Foreskin fibroblast (primary cell): ENCODE measurements at places on chromosomes 16 and 17.
A peak's percentile ranks its signal among the peaks of the same experiment; 100 is the strongest.

- DNase-seq = no peak
Observed at GRCh38 chr17:32099686-32100085, 42.6 kb upstream of the RHOT1 start.

DNA sequence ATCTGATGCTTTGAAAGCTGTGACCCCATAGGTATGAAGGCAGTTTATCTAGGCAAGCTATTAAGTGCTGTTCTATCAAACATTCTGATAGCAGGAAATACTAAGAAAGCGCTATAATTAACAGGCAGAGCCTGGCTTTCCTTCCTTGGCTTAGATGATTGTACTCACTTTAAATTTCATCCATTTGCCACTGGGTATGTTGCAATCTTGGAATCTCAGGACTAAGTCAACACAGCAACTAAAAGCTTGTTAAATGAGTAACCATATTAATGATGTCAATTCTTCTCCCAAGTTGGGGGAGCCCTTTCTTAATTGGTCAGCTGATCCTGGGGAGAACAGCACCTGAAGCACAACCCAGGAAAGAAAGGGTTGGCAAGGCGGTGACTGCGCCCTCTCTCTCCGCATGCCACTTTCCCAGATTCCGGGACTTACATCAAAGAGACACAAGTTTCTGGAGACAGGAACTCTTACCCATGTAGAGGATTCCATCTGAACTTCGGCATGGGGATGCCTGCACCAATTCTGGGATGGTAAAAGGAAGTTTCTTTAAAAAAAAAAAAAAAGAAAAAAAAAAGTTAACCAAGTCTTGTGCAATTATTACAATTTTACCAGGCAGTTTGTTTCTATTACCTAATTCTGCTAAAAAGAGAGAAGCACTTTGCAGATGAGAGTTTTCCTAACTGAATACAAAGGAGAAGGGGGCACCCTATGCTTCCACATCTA is 54.4 kb upstream of the ICAM2 start:
- DNase-seq = peak; percentile 65

- DNase-seq = peak; percentile 79
Observed at GRCh38 chr16:80682421-80683070, 121.9 kb downstream of the CDYL2 start.

- peak; percentile 70 for DNase-seq
Observed at GRCh38 chr16:49856672-49857330, 889 bp upstream of the ZNF423 start.

DNA sequence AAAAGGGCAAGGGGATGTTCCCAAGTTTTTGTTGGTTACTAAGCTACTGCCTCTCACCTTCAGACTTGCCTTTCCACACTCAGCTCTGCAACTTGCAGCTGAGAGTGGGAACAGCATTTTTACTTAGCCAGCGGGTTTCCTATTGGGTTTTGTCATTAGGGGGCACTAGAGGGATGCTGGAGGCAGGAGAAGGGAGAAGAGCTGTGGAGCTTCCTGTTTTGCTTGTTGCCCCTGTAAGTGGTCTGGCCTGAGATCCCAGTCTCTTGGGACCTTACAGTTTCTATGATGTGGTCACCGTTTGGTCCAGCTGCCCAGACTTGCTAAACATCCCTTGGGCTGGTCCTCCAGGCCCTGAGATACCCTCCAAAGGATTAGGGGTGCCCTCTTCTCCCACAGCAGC is 209.6 kb upstream of the NLRP1 start:
- DNase-seq = peak; percentile 32

DNA sequence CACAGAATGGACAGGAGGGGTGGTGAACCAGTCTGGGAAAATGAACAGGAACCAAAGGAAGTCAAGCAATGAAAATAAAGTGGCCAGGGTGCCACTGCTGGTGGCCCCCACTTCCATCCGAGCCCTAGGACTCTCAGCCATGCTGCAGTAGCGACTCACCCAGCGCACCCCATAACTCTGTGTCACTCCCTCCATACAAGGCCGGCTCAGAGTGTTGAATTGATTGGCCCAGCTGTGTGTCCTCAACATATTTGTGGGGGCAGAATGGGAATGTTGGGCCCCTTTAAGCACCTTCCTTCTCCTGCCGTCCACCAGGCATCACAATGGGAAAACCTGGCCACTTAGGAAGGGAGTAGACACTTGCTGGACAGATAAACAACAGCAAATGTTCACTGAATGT is 169.0 kb upstream of the SDK2 start:
- no peak for DNase-seq
